ENCODE measurements at places on chromosomes 7 and 10.

DNA sequence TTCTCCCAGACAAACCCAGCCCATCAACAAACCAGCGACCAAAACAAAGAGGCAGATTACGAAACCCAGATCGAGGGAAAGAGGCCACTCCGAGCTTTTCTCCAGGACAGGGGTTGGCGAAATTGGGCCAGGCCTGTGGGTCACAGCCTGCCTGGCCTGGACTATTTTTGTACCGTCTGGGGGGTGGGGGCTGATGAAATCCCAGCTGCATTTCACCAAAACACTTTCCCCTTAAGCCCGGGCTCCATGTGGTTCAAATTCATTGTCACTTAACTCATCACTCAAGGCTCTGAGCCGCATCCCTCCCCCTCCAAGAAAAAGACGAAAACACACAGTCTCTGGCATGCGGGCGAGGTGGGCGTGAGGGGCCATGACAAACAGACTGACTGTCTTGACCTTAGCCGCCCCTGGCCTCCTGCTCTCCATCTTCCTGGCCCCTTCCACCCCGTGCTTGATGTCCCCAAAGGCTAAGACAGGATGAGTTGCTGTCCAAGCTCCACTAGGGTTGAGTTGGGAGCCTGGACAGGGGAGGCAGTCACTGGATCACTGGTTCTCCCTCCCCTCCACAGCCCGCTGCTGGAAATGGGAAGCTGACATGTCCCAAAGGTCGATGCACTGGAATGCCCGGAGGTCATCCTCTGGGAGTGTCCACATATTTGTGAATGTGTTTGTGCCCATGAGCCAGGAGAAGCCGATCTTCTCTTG lies 19.2 kb downstream of the TMEM270 start:
- no peak for DNase-seq

DNA sequence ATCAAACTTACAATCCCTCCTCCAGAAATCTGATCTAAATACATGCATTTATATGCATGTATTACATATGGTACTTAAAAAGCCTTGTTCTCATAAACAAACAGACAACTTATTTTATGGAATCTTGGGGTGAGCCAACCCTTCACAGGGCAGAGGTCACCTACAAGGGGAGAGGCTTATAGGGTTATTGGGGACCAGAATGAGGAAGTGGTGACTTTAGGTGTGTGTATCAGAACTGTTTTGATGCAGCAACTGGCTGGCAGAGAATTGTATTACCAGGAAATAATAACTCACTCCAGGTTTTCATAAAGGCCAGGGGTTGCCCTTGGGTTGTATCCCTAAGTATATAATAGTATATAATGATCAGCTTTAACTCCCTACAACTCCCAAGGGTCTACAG lies 91.1 kb downstream of the SVIL start:
- no peak for DNase-seq

DNA sequence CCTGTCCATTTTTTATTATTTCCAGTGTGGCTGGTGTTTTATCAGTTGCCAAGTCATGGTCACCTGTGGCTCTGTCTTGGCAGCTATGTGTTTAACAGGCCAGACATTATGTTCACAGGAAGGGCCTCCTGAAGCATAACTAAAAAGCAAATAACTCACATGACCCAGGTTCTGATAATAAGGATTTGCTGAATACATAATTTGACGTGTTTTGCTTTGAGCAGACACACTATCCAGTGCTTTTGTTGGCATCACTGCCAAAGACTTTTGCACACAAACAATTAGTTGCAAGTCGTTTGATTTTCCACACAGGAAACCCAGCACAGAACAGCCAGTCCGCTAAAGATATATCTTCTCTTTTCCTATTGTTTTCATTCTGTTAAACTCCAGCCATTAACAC lies 173.6 kb downstream of the ARL4A start:
- DNase-seq: no peak

- DNase-seq: no peak
Measured at GRCh38 chr7:4307316-4308204, 374.5 kb upstream of the FOXK1 start.

- DNase-seq: no peak
Measured at GRCh38 chr7:155009570-155010157, 6.7 kb upstream of the PAXIP1 start.

DNA sequence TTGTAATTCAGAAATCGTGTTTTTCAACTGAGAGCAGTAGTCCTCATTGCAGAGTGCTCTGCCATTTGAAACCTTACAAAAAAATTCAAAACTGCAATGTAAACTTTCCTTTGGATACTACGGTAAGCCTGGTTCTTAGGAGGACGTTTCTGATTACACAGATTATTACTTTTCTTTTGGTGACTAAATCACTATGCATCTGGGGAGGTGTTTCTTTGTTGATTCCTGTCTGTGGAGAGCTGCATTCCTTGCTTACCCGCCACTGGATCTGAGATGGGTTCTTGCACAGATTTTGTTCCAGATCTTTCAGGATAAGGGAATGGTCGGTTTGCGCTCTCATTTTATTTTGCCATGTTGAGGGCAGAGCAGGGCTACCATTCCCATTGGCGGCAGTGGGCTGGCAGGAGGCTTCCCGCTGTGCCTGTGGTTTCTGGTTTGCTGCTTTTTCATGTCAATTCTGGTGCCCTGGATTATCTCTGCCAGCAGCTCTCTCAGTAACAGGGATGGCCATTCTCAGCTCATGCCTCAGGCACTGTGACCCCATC lies 485.1 kb downstream of the GLRX3 start:
- DNase-seq: no peak

- DNase-seq: no peak
Measured at GRCh38 chr7:130922206-130923112, 188.5 kb upstream of the KLF14 start.

DNA sequence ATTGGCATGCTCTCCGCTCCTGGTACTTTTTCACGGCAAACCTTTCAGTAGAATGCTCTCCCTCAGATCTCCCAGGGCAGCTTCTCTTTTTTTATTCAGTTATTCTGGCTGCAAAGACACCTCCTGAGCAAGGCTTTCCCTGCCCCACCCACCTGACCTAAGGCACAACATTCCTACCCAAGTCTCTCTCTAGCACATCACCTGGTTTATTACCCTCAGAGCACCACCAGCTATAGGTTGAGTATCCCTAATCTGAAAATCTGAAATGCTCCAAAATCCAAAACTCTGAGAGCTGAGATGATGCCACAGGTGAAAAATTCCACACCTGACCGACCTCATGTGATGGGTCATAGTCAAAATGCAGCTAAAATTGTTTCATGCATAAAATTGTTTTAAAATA lies 99.6 kb downstream of the GLI3 start:
- DNase-seq: no peak

DNA sequence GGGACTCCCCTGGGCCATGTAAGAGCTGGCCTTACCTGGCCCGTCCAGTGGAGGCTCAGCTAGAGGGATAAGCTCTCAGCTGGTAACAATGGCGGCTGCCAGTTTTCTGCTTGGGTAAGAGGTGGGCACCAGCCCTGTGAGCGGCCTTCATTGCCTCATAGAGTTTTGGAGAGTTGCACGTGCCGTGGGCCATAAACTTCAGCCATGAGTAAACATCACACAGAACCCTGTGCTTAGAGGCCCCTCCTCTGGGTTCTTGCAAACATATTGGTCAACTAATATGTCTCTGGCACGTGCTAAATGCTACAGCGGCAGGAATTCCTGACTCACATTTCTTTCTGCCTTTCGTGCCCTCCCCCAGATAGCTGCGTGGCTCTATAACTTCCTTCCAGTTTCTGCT lies 103.9 kb upstream of the LEP start:
- DNase-seq: no peak

GRCh38 chr7:44385434-44386138 lies 60.2 kb upstream of the CAMK2B start:
- no peak for DNase-seq

- no peak for DNase-seq
Measured at GRCh38 chr10:38212460-38212859, 118.3 kb downstream of the ZNF37A start.

DNA sequence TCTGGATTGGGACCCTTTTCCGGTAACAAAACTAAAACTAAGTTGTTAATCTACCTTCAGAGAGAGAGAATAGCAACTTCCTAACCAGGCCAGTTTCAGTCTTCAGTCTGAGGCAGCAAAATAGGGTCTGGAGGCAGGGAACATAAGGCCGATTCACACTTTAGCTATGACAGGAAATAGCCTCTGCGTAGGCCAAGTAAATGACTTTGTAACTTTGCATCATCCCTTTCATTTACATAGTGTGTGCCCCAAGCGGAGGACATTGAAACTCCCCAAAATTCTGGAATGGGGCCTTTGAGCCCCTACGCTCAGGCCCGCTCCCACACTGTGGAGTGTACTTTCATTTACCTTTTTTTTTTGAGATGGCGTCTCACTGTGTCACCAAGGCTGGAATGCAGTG lies 1.7 kb upstream of the UPP1 start:
- no peak for DNase-seq

GRCh38 chr10:71228875-71229675 lies 16.7 kb downstream of the UNC5B start:
- DNase-seq: no peak

DNA sequence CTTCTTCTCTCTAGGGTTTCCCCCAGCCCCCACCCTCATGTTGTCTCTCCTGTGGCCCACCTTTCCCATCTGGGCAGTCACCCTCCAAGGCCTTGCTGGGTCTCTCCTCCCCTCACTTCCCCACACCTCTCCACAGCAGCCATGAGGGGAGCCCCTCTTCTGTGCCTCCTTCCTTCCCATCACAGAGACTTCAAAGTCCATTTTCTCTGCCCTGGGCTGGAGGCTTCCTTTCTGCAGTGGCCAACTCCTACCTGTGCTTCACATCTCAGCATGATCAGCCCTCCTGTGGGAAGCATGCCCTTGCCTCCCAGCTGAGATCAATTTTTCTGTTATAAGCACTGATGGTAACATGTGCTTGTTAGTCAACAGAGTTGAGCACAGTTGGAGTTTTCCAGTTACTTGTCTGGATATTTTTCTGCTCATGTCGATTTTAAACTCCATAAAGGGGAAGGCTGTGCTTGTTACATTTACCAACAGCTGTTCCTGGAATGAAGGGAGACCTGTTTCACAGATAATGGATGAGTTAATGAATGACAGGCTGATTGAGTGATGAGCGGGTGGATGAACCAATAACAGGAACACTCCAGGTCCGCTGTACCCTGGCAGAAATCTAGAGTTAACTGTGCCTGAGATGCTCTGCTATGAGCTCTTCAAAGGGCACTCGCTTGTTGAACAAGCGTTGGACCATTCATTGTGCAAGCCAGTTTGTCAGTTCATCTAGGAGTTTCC lies 71.4 kb upstream of the PRSS58 start:
- DNase-seq: no peak

DNA sequence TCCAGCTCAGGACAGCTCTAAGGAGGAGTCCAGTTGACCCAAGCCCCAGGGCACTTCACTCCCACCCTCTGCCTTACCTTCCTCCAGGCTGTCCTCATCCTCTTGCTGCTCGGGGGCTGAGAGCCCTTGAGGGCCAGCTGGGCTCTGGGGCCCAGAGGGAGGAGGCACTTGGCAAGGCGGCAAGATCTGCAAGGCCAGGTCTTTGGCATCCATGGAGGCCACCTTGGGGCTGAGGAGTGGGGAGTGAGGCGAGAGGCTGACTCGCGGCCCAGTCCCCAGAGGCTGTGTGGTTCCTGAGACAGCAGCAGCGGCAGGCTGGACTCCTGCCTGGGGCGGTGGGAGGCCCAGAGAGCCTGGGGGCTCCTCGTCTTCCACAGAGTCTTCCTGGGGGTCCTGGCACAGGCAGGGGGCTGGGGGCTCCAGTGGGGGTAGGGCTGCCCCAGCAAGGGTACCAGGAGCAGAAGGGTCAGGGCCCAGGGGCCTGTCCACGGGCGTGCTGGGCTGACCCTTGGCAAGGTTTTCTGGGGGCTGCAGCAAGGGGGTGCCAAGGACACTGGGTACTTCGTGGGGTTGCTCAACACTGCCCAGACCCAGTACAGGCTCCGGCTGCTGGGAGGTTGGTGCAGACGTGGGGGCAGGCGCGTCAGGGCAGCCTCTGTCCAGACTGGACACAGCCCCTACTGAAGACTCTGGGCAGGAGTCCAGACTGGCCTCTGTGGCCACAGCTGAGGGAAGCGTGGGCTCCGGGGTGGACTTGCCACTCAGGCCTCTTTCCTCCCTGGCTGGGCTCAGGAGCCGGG lies 6.5 kb downstream of the NACAD start:
- DNase-seq: no peak

DNA sequence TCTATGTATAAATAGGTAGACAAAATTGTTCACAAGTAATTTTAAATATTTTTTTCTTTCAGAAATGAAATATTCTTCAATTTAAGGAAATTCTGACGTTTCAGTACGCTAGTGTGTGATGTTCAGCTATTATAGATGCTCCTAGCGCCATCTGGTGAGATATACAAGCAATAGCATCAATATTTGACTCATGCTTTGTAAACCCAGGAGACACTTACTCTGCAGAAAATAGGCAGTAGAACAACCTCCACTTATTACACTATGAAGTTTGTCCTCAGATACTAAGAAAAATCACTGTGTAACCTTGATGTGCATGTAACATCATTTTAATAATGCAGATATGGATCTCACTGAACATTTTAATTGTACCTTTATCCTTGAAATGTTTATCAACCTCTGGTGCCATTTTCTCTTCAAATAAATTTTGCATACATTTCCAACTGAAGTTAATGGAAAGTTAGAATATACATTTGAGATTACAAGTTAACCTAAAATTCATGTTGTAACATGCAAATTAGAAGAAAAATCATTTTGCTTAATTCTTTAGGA lies 151.5 kb upstream of the FAM3C start:
- peak; percentile 83 for DNase-seq

DNA sequence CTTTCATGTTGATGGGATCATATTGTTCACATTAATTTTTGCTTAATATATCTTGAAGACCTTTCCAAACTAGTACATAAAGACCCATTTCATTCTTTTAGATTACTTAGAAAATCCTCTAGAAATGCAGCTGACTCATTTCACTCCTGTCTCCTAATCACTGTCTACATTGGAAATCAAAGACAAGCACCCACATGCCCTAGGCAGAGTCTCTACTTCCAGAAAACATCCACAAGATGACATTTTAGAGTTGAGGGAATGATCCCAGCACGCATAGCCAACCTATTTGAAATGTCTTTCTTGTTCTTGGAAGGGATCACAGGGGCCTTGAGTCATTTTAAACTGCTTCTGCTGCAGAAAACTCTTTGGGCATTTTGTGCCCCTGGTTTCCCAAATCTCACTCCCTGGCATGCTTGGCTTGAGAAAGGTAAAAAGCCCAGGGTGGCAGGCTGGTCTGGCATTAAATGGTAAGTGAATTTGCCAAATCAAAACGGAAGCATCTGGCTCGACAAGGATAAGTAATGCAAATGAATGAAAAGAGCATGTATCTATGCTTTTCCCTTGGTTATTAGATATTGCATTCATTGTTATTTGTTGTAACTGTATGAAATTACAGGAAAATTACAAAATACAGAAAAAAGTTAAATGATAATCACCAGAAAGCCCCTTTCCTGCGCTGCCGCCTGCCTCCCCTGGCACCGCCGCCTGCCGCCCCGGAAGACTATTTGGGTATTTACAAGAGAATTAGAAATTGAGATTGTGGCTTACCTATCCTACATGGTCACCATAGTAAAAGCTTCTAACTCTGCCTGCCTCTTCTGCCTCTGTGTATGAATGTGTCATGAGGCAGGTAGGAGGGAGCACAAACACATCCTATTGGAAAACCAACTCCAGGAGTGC lies 225.3 kb downstream of the PTEN start:
- peak; percentile 53 for DNase-seq

Data from NCI-H1694 treated with DMSO at 0.1 percent for 48 hours (cell line).